Activated naive CD8-positive, alpha-beta T cell treated with anti-CD3 and anti-CD28 coated beads for 36 hours (primary cell): ENCODE measurements at places on chromosomes 3 and 15.

DNA sequence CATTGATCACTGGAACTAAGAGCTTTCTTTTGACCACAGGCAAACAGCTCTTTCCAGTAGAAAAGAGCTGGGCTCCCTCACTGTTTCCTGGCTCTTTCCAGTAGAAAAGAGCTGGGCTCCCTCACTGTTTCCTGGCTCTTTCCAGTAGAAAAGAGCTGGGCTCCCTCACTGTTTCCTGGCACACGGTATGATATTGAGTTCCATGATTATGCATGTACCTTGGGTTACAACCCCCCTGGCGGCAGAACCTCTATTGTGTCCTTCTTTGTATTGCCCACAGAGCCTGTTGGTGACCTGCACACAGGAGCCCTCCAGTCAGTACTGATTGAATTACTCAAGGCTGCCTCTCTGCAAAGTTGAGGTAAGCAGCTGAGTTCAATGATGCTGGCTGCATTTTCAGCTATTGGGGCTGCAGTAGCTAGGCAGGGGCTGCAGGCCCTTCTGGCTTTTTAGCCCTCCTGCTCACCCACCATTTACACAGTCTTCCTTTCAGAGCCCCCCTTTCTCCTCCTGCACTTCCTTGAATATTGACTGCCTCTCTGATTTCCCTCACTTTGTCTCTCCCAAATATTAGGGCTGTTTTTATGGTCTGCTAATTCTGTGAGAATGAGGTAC is 10.2 kb downstream of the ACKR2 start:
- DNase-seq, result no peak

GRCh38 chr3:86949850-86950249 is 41.1 kb downstream of the VGLL3 start:
- DNase-seq, result no peak

DNA sequence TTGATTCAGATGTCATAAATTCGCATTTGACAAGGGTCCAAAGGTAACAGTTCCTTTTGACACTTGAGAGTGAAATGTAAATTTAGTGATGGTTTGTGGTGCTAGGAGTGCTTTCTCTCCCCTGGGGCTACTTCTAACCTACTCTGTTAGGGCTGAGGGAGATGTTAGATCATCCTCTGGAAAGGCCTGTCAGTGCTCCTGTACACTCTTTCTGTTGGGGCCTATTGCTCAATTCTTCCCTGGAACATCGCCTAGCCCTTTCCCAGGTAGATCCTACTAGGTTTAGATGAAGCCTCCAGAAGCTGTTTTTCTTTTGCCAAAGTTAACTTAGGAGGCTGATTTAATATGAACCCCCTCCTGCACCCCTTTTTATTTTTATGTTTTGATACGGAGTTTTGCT is 1.4 kb downstream of the PCCB start:
- no peak for DNase-seq

GRCh38 chr15:51536965-51537574 is 85.5 kb downstream of the DMXL2 start:
- DNase-seq, result no peak

- DNase-seq, result peak; percentile 23
Measured at GRCh38 chr3:10848261-10848660, 32.2 kb downstream of the SLC6A11 start.

GRCh38 chr3:34360713-34361112 is 562.3 kb downstream of the PDCD6IP start:
- DNase-seq, result no peak

DNA sequence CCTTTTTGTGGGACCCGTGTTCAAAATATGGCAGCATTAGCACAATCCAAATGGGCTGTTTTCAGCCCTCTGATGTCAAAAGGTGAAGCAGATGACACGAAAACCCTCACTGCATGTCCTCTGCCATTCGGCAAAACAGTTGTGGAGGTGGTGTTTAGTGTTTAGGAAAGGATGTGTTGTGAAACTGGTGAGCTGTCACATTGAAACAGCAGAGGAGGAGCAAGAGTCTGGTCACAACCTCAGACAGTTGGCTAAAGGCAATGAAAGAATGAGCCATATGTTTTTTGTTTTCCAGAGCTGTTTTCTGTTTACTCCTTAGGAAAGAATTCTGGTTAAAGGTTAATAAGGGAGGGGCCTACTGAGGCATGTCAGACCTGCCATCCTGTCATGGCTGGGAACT is 140.7 kb downstream of the VPS8 start:
- DNase-seq, result no peak

DNA sequence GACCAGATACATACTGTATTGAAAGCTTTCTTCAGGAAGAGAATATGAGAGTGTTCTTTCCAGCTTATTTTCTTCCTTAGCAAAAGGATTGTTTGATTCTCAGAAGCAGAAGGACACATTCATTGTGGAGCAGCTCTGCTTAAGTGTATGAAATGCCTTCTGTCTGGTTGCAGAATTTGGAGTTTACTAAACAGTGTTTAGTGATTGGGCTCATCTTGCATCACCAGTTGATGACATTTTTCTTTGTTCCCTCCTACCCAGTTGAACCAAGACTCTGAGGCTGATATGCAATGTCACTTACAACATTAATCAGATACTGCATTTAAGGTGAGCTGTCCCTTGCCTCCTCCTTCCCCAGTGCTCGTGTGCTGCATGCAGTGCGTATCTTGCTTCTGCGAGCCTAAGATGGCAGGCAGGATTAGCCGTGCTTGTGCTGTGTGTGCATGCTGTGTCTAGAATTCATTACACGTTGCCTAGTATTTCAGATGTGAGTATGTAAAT is 18.4 kb downstream of the ZBTB38 start:
- DNase-seq, result no peak

DNA sequence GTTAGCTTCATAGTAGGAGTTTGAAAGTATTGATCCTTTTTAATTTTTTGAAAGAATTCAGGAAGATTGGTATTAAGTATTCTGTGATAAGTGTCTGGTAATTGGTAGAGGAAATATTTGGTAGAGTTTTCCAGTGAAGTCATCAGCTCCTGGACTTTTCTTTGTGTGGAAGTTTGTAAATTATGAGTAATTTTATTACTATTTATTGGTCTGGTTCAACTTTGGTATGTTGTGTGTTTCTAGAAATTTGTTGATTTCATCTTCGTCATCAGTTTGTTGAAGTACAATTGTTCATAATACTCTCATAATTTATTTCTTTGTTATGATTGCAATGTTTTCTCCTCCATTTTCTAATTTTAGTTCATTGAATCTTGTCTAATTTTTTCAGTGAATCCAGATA is 832.0 kb downstream of the OTOL1 start:
- DNase-seq, result no peak

- no peak for DNase-seq
Measured at GRCh38 chr15:93296759-93297500, 207.9 kb upstream of the RGMA start.

DNA sequence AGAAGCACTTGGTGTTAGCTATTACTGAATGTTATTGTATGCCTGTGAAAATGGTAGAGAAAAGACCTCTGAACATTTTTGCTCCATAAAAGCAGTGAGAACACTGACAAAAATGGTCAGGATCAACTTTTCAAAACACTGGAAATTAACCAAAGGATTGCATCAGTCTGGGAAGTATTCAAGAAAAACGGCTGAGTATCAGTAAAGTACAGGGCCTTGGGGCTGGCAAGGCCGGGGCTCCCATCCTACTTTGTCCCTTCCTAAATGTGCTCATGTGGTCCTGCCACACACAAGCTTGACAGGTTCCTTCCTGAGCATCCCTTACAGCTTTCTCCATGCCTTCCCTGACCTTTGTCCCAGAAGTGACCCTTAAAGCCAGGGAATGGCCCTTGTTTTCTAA is 84.0 kb downstream of the CFAP20DC start:
- DNase-seq, result no peak
